ENCODE measurements at places on chromosomes 5 and 9.

DNA sequence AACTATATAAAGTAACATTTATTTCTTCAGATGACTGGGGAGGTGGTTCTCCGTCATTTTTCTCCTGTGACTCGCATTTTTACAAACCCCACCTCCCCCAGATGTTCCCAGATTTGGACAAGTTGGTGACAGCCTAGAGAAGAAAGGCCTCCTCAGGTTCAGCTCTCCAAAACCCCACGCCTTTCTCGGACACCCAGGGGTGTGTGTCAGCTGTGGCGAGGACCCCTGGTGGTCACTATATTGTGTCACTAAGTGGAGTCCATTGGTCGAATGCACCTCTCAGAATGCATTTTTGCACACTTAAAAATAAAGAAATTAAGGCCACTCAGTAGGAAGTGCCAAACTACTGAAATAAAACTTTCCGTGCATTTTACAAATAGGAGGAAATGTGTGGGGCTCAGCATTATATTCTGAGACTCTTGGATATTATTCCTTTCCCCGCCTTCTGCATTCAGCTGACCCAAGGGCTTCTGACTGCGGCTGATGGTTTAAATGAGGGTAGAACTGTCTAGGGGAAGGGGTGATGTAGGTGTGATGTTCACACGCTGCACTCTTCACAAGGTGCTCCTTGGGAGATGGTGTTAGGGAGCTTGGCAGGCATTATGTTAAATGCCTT is 47.6 kb downstream of the ACO1 start:
- peak; percentile 11 for DNase-seq

DNA sequence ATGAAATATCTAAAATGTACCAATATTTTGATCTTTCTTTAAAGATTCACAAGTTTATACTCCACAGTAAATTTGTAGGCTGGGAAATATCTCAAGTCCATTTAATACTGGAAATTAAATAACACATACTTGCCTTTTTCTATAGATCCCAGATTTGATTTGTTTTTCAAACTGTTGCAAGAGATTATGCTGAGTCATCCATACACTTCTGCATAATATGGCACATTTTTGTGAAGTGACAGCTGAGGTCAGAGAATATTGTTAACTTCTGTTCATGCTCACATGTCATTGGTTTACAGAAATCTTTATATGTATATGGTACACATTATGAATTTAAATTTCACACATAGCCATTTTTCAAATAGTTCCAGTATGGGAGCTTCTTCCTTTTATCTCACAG is 1066.3 kb upstream of the NUDT12 start:
- DNase-seq = no peak

- DNase-seq = no peak
Measured at GRCh38 chr5:71904852-71905251, 185.8 kb downstream of the CARTPT start.

DNA sequence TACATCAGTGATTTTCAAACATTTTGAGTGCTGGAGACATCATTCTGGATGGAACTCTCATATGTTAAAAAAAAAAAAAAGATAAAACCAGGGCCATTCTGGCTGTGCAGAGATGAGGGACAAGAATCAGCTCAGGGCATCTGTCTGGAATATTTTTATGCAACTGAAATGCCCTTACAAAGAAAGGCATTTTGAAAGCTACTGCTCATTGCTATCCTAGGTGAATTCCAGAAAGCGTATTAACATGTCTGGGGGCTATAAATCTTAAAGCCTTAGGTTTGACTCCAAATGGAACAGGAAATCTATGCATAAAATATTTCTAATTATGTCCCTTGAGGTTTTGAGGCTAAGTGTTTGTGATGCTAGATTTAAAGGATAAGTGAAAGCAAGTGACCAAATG is 14.9 kb upstream of the PCSK1 start:
- no peak for DNase-seq

DNA sequence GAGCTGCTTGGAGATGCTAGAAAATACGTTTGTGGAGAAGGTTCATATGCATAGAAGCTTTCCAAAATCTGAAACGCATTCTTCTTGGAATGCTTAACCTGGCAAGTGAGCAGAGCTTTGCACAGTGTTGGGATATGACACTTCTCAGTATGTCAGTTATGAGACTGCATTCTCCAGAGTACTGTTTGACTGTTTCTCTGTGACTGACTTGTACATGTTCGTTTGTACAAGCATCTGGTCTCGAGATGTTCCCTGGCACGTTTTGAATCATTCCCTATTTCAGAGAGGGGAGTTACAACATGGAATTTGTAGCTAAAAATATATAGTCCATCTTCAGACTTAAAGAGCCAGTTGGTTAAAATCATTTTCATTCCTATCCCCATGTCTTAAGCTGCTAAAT is 272.4 kb downstream of the ARRDC3 start:
- no peak for DNase-seq

DNA sequence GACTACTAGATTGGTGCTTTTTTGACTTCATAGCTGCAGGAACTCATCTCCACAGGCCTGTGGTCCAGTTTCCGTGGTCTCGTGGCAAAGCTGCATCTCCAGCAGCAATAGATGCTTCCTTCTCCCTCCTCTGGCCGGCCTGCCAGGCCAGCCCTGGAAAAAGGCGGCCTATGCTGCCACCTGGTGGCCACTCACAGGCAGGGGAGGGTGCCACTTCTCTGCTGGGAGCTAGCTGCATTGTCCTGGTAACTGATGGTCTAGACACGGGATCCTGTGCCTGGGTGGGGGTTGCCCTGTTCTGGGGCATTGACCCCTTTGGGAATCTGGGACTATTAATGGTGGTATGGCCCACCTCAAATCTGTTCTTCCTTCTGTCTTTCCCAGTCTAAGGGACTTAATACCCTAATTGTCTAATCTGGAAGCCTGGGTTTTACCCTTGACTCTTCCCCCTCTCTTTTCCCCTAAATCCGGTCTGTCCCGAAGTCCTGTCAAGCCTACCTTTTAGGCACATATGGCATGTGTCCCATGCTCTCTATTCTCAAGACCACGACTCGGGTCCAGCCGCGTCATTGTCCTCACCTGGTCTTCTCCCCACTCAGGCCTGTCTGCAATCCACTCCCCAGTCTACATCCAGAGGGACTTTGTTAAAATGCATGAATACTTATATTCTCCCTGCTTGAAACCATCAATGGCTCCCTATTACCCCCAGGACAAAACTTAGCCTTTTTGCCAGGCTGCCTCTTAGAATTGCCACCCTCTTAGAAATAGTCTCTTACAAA is 20.1 kb upstream of the PTGS1 start:
- DNase-seq = peak; percentile 65

- DNase-seq = no peak
Measured at GRCh38 chr5:78286290-78286689, 8.2 kb downstream of the AP3B1 start.

GRCh38 chr9:17571825-17572224 is 7.0 kb upstream of the SH3GL2 start:
- no peak for DNase-seq

DNA sequence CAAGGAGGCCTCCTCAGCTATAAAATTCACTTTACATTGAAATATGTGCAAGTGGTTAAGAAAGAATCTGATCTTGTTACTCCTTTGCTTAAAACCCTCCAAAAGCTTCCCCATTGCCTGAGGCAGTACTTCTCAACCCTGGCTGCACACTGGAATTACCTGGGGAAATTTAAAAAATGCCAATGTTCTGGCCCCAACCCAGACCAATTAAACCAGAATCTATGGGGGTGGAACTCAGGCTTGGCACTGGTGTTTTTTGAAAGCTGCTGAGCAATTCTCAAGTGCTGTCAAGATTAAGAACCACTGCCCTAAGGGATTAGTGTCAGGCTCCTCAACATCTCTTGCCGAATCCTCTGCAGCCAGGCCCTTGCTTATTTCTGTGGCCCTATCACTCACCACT is 269.6 kb downstream of the ELAVL2 start:
- no peak for DNase-seq

DNA sequence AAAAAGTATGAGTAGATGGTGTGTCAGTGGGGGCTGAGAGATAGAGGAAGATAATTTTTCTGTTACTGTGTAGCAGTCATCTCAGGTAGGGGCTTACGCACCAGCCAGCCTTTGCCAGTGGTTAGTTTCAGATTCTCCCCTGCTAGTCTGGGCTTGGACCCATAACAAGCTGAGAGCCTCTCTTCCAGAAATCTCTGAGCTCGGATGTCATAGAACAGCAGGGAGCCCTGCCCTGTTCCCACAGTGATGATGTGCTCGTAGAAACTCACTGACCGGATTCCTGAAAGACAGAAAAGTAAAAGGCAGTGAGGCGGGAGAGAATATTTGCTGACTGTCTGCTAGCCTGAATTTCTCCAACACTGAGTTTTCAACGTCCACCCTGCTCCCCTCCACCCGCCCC is 37.2 kb downstream of the DCAF12 start:
- no peak for DNase-seq

DNA sequence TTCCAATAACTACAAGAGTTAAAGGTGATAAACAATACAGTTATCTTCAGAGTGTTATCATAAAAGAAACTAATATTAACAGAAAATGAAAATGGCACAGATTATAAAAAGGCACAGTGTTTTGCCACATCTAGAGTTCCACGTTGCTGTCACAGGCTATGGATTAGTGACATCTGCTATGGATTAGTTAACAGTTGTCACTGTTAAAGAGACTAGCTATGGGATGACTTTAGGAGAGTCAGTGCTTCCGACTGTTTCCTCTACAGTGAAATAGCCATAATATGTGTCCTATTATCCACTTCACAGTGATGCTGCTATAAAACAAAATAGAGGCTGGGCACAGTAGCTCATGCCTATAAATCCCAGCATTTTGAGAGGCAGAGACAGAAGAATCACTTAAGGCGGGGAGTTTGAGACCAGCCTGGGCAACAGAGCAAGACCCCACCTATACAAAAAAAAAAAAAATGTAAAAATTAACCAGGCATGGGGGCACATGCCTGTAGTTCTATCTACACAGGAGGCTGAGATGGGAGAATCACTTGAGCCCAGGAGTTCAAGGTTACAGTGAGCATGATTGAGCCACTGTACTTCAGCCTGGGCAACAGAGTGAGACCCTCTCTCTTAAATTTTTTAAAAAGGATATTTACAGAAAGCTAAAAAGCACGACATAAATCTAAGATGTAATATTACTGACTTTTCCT is 19.7 kb downstream of the MAPKAP1 start:
- DNase-seq = no peak

DNA sequence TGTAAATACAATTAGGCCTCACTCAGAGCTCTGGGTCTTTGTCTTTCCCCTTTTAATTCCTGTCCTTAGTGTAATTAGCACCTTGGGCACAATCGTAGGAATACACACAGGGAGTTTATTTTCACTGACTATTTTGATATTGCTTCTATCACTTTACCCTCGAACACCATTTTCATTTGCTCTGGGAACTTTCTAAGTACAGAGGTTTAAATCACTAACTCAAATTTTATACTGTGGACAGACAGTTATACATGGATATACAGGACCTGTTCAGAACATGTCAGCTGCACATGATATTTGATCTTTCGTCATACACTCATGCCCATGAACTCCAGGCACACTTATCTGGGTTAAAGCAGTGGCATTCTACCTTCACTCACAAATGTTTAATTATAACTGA is 217.8 kb upstream of the TMEM161B start:
- no peak for DNase-seq

DNA sequence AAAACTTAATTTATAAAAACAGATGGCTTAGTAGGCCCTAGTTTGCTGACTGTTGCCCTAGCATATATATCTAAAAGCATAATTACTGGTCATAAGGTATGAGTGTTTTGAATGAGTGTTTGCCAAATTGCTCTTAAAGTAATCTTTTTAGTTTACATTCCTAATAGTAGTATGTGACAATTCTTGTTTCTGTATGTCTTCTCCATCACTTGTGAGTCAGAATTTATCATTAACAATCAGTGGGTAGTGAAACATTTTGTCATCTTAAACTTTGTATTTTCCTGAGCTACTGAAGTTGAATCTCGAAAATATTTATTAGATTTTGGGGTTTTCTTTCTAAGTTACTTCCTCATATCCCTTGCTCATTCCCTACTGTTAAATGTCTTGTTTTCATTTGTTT is 49.6 kb downstream of the APC start:
- no peak for DNase-seq

DNA sequence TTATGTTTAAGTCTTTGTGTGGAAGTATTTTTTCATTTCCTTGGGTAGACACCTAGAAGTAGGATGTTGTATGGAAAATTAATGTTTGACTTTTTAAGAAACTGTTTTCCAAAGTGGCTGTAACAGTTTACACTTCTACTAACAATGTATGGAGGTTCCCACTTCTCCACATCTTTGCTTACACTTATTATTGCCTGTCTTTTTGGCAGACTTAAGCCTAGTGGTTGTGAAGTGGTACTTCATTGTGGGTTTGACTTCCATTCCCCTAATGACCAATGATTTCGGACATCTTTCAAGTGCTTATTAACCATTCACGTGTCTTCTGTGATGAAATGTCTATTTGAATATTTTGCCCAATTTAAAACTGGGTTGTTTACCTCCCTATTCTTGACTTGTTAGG is 91.5 kb upstream of the CDKN2B start:
- DNase-seq = no peak

DNA sequence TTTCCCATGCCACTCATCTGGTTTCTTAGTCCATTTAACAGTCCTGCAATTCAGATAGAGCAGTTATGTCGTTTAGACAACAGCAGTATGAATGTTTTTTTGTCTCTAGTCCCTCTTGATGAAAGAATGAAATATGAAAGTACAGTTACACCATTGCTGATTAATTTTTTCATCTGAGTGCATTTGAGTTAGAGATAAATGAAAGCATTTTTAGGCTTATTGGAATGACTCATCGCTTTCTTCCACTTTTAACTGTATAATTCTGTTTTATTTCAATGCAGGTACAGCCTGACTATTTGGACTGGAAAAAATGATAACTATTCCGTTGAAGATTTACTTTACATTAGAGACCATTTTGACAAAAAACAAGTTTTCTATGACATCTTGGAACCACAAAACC is 28.7 kb downstream of the ANKRD34B start:
- no peak for DNase-seq

GRCh38 chr5:50420343-50420935 is 20.6 kb downstream of the EMB start:
- DNase-seq = no peak

DNA sequence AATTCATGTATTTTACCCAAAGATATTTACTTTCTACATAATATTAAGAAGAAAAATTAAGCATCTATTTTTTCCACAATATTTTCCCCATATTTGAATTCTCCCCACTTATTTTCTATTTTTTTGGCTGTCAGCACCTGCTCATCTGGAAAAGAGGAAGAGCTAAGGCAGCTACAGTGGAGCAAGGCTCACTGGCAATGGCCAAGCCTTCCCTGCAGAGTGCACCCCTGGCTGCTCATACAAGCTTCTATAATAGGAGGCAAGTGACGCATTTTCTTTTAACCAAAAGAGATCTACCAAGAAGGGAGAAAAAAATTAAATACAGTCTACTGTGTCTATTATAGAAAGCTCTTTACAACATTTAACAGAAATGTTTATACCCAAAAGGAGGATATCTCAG is 72.5 kb downstream of the AUH start:
- DNase-seq = no peak

DNA sequence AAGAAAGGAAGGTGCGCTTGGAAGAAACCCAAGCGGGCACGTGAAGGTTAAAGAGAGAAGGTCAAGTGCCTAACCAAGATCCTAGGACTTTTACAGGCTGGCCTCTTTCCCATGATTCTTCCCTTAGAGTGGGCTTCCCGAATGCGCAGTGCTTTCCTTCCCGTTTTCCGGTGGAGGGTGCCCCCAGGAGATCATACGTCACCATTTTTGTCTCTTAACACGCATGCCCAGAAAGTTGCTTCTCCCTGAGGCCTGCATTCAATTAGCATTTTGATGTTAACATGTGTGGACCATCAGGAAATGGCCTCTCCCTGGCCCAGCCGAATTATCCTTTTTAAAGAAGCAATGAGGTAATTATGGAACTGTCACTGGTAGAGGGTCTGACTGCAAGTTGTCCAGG is 1.9 kb upstream of the RUSC2 start:
- DNase-seq = no peak

- no peak for DNase-seq
Measured at GRCh38 chr5:65243161-65243560, 238.6 kb downstream of the ADAMTS6 start.

Data from right kidney (tissue), 9 donors.